ENCODE measurements at places on chromosomes 5 and 9. TPM values are rescaled to one million over a fixed set of nuclear protein-coding genes. Genes with fewer than 3 reads are reported as not detected.

- DNase-seq = no peak
Measured at GRCh38 chr5:159047086-159047485, 52.6 kb downstream of the EBF1 start.

DNA sequence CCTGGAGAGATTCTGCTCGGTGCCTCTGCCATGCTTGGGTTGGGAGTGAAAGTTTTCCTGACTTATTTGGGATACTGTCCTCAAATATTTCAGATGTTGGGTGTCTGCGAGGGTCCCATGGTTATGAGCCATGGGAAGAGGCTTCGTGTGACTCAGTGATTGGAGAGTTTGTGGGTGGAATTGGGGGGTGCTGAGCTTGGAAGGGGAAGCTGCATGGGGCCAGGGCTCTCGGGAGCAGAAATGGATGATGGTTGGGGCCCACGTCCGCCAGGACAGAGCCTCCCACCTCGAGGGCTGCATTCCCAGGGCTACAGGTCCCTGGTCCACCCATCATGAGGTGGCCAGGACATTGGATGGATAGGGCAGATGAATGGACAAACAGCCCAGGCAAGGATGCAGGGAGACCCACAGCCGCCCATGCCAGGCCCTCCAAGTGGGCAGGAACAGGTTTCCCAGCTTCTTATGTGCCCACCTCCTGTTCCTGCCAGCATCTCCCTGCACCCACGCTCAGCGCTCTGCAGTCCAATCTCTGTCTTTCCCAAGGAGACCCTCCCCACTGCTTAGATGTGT lies 5.5 kb downstream of the OBP2B start:
- peak; percentile 37 for DNase-seq

DNA sequence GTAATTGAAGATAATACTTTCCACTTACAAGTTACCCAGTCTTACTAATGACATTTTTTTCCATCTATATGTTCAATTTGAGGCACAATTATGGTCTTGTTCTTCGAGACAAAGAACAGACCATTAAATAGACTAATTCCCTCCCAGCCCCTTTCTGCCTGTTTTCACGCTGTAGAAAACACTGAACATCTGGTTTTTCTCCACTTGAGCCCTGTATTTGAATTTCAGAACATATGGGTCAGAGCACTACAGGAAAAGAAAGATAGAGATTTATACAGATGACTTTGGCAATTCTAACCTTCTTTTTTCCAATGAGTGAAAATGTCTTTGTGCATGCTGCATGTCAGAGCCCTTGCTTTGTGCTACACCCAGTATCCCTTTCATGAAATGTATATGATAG lies 506.9 kb downstream of the LRRC70 start:
- no peak for DNase-seq

- no peak for DNase-seq
Measured at GRCh38 chr9:133476941-133477340, 2.0 kb downstream of the SLC2A6 start.

- DNase-seq = no peak
Measured at GRCh38 chr5:128490761-128491160, 47.3 kb downstream of the FBN2 start.

- no peak for DNase-seq
Measured at GRCh38 chr9:83422527-83422926, 115.7 kb downstream of the FRMD3 start.

- no peak for DNase-seq
Measured at GRCh38 chr9:76352026-76352620, 42.1 kb downstream of the RFK start.

DNA sequence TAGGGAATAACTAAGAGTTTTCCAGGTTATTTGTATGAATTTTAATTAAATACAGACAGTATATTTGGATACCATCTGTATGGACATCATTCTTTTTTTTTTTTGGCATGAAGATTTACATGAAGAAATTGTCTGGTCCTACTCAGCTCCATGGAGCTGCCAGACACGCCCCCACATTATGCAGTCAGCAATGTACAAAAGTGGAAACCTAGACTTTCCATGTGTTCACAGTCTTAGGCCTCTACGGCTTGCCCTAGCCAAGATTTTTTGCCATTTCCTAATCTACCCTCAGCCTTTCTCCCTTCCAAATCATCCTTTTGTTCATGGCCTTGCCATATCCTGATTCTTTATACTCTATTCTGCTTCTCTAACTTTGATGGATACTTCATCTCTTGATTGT lies 207.1 kb downstream of the SGCD start:
- no peak for DNase-seq

- DNase-seq = no peak
Measured at GRCh38 chr9:21428235-21428634, 12.0 kb upstream of the IFNA1 start.

DNA sequence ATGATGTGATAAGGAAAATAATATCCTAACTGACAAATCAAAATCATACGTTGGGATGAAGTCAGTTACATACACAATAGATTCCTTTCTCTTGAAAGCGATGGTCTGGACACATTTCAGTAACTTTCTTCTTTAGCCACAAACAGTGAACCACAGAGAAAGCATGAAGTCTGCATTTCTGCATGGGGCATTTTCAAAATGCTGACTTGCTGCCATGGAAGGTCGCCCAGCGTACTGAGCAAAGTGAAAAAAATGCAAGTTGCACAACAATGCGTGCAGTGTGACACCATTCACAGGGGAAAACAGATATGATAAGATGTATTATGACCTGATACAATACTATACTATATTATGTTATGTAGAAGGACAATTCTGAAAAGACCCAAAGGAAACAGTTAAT lies 146.3 kb downstream of the SNX18 start:
- DNase-seq = no peak

DNA sequence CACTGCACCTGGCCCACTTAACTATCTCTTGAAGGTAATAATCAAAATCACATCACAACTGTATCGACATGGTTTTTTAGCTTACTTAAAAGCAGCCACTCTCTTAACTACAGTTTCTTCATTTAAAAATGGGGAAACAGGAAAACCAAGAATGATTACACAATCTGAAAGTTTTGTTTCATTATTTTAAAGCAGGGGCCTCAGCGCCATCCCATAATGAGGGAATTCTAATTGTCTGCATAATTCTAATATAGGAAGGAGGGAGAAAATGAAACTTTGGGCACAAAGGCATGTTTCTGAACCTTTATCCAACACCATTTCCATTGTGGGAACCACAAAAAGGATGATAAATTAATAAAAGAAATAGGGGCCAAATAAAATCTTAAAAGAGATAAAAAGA lies 7.6 kb downstream of the HACD4 start:
- no peak for DNase-seq

GRCh38 chr5:108238936-108239887 lies 142.7 kb downstream of the FBXL17 start:
- DNase-seq = no peak

DNA sequence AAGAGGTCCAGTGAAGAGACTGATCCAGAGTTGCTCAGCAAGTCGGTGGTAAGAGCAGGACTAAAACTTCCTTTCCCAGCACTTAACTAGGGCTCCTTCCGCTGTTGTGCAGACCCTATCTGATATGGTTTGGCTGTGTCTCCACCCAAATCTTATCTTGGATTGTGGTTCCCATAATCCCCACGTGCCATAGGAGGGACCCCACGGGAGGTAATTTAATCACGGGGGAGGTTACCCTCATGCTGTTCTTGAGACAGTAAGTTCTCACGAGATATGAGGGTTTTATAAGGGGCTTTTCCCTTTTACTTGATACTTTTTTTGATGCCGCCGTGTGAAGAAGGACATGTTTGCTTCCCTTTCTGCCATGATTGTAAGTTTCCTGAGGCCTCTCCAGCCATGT lies 221.9 kb upstream of the GLRA1 start:
- no peak for DNase-seq

GRCh38 chr5:1471997-1472963 lies 27.0 kb upstream of the SLC6A3 start:
- DNase-seq = peak; percentile 58

DNA sequence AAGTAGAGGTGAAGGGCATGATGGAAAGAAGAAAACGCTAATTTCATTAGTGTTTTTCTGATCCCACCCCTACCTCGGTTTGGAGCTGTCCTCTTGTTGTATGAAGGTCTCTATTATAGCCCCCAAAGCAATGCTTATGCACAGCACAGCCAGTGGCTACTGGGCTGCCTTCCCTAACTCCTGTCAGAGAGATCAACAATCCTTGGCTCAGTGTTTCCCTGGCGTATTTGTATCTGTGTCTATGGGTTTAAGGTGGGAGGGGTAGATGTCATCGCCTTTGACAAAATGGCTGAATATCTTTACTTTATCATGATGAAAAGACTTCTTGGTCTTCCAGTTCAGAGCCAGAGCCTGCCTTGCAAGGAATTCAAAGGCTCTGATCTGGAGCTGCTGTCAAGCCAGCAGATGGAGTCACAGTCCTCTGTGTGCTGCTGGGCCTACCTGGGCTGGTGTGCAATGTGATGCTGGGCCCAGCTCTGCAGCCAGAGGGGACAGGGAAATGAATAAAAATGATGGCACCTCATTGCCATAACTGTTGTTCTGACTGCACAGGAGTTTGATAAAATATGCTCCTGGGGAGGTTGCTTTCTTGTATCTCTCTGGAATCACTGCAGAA lies 20.1 kb upstream of the HSPA9 start:
- no peak for DNase-seq

DNA sequence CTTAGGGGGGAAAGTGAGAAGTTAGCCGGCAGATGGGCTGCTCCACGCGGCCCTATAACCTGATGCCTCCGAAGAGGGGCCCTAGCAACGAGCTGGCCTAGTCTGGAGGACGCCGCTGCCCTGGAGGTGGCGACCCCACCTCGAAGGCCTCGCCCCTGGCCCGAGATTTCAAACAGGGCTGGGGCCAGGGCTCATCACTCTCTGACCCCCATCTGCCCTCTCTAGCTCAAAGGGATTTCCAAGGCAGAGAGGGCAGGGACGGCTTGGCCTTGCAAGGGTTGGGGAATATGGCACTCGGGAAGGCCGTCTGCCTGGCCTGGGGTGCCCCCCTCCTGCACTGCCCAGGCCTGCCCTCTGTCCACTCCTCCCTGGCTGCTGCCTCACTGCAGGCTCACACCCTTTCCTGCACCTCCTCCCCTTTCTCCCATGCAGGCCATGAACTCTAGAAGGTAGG lies 25.5 kb upstream of the TIFAB start:
- no peak for DNase-seq

- DNase-seq = no peak
Measured at GRCh38 chr5:147610798-147611197, 100.9 kb upstream of the DPYSL3 start.

- no peak for DNase-seq
Measured at GRCh38 chr5:172954751-172955159, 4.5 kb upstream of the RPL26L1 start.

- no peak for DNase-seq
Measured at GRCh38 chr5:42767491-42768105, 11.0 kb downstream of the CCDC152 start.

- no peak for DNase-seq
Measured at GRCh38 chr5:72356361-72356760, 36.2 kb downstream of the PTCD2 start.

DNA sequence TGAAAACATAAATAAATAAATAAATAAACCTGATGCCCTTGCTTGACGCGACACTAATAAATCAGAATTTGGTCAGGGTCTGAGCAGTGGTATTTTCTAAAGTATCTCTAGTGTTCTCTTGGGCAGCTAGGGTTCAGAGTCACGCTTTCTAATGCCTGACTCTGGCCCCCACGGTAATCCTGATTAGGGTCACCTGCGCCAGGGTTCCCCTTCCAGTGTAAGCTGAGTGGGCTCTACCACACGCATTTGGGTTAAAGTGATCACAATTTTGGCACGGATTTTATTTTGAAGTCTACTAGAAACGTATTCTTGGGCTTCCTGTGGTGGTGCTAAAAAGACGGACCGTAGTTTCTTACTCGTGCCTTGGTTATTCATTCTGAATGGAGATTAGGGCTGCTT lies 651 bp downstream of the TTC1 start:
- DNase-seq = no peak

DNA sequence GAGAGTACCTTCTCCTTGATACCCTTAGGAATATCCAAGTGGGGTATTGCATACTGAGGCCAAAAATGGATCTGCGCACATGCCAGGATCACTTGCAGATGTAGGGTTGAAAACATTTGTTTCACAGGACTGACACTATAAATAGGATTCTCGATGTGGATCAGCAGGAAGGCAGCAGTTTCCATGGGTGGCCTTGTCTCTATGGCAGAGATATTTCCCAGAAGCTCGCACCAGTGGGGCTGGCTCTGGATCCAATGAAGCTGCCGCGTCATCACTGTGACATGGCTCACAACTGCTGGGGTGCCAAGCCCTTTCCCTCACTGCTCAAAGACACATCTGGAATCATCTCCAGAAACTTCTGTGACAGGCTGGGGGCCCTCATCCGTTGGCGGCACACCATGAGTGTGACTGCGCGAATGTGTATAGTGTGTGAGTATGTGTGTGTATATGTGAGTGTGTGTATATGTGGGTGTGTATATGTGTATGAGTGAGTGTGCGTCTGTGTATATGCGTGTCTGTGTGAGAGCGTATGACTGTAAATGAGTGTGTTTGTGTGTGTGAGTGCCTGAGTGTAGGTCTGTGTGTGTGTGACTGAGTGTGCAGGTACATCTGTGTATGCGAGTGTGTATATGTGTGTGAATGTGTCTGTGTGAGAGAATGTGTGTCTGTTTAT lies 182.5 kb downstream of the GAS1 start:
- DNase-seq = no peak

GRCh38 chr9:105311306-105311705 lies 66.9 kb downstream of the SLC44A1 start:
- DNase-seq = no peak

GRCh38 chr5:57896576-57896975 lies 414.0 kb upstream of the ACTBL2 start:
- DNase-seq = no peak

The DPH7 gene
- 30.2 TPM for total RNA-seq

The PCDHGB3 gene
- total RNA-seq = 2.6 TPM

The KDM4C gene
- 37.2 TPM for total RNA-seq

The ZNF618 gene
- total RNA-seq = 9.8 TPM

The FRMPD1 gene
- total RNA-seq = not detected

The OBP2B gene
- not detected for total RNA-seq

The HNRNPH1 gene
- total RNA-seq = 470 TPM

The PLCXD3 gene
- total RNA-seq = 2.6 TPM
